Neural cell (in vitro differentiated cells): ENCODE measurements at places on chromosomes 16 and 17. TPM values are rescaled to one million over a fixed set of nuclear protein-coding genes. Genes with fewer than 3 reads are reported as not detected.

The SDR42E1 gene
- 0.02 TPM in 1 of 2 replicates, not detected in the other for polyA plus RNA-seq

The PSMB3 gene
- polyA plus RNA-seq = 300 and 338 TPM in 2 replicates

The CDIPT gene
- polyA plus RNA-seq = 92.6 and 95.6 TPM in 2 replicates

The RAB11FIP3 gene
- 55.0 and 60.4 TPM in 2 replicates for polyA plus RNA-seq

The RPL19 gene
- 1,422 and 1,623 TPM in 2 replicates for polyA plus RNA-seq
